8988T (cell line): ENCODE measurements at places on chromosomes 16 and 17.

DNA sequence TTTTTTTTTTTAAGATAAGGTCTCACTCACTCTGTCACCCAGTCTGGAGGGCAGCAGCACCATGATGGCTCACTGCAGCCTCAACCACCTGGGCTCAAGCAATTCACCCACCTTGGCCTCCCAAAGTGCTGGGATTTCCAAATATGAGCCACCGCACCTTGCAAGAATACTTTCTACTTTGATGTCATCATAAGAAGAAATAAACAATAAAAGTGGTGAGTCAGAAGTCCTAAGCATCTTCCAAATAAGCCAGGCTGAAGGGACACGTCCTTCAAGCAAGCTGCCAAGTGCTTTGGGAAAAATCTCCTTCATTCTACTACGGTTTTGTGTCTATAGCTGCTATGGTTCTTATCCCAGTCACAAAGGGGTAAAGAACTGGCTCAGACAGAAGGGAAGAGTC is 20.3 kb downstream of the HASPIN start:
- no peak for DNase-seq

GRCh38 chr17:13415871-13416416 is 185.8 kb downstream of the HS3ST3A1 start:
- no peak for DNase-seq

DNA sequence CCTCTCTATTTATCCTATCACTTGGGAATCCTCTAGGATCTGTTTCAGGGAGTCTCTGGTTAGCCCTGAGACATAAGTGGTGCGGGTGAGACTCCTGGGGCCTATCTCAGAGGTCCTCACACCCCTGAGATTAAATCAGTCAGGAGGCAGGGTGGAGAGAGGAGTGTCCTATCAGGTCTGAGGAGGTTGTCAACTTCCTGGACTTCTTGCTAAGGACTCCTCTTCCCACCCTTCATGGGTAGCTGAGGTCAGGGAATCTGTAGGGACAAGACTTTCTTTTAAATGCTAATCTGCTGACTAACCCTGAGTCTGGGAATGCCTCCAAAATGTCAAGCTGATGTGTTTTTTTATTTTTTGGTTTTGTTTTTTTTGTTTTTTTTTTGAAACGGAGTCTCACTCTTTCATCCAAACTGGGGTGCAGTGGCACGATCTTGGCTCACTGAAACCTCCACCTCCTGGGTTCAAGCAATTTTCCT is 6.6 kb upstream of the ARMC5 start:
- no peak for DNase-seq

GRCh38 chr17:77721846-77722160 is 236.7 kb upstream of the TNRC6C start:
- no peak for DNase-seq

GRCh38 chr17:75914643-75915267 is 10.1 kb upstream of the MRPL38 start:
- DNase-seq = no peak

GRCh38 chr17:77734371-77735080 is 224.0 kb upstream of the TNRC6C start:
- no peak for DNase-seq

- no peak for DNase-seq
Observed at GRCh38 chr16:2825049-2825742, 4.9 kb upstream of the ZG16B start.

- DNase-seq = no peak
Observed at GRCh38 chr17:40068917-40069750, 6.4 kb downstream of the THRA start.

- DNase-seq = no peak
Observed at GRCh38 chr16:3249451-3249850, 7.0 kb downstream of the MEFV start.
